Effector memory CD4-positive, alpha-beta T cell (primary cell): ENCODE measurements at places on chromosomes 4 and X.

DNA sequence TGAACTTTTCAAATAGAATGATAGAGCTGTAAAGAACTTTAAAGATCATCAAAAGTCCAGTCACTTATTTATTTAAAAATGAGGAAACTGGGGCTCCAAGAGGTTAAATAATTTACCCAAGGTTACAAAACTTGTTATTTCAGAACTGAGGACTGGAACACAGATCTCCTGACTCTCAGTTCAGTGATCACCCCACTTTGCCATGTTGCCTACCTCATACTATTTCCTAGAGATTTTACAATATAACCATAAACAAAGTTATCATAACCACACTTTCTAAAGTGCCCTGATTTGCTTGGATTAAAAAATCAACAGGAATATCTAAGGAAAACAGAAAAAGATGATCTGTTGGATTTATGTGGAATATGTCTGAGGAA lies 7.4 kb upstream of the ACSL4 start:
- DNase-seq = no peak

GRCh38 chr4:99447079-99447478 lies 11.9 kb upstream of the ADH7 start:
- DNase-seq = no peak

DNA sequence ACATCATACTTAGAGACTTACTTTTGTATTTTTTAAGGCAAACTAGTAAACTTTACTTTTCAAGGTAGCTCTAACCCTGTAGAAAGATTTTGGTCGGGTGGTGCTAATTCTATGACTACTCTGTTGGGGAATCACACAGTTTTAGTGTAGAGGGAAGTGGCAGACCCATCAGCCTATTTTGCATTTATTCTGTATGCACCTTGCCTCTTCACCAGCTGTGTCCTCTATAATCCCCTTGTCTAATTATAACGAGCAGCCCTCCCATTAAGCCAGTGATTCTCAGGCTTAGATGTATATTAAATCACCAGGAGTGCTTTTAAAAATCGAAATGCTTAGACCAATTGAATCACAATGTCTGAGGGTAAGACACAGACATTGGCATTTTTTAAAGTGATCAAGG lies 78.1 kb downstream of the GALNT7 start:
- no peak for DNase-seq

- DNase-seq = no peak
Measured at GRCh38 chr4:140372751-140373327, 607 bp upstream of the SCOC start.

- no peak for DNase-seq
Measured at GRCh38 chrX:27599928-27600327, 9.8 kb downstream of the DCAF8L2 start.

- no peak for DNase-seq
Measured at GRCh38 chr4:138996090-138996489, 19.5 kb upstream of the NOCT start.

DNA sequence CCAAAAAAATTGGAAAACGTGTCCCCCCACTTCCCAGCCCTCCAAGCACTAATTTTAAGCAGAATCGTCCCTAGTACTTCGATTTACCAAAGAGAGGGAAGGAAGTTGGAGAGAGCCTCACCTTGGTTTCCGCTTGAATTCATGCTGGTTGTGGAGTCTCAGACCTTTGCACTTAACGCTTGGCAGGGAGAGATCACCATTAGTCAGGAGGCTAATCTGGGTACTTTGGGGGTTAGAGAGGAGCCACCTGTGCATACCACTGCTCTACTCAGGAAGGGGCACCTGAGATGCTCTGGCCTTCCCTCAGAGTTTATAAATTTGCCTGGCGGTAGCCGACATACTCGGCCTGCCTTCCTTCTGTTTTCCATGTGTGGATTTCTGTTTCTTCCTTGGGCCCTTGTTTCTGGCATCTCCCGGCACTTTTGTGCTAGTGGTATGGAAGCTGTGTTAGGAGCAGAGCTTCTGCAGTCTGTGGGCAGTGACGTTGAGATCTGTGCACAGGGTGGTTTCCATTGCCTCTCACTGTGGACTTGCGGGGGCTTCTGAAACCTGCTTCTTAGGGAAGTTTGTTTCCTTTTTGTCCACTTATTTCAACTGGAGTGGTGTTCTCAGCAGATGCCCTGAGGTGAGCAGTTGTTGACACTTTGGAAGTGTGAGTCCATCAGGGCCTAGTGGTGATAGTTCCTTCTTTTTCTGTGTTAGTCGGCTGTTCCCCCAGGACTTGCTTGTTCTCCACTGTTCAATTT lies 104.2 kb downstream of the TMEM131L start:
- DNase-seq = no peak

DNA sequence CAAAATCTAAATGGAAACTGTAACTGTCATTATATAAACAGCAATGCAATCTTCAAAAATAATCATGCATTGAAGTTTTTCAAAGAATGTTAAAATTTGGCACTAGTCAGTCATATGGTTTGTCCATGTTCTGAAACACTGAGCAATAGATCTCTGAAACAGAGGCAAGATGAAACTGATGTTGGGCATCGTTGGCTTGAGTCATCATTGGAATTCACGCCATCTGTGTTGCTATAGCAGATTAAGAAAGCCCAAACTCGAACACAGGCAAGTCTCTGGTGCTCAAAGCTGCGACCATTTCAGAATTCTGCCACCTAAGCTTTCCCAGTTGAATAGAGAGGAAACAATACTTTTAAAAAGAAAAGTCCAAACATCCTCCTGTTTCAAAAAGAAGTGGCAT lies 114.1 kb upstream of the PPARGC1A start:
- no peak for DNase-seq

GRCh38 chrX:68922013-68922412 lies 93.2 kb downstream of the EFNB1 start:
- no peak for DNase-seq
